ENCODE measurements at places on chromosomes 12 and 14.

GRCh38 chr14:66613344-66613743 is 105.4 kb downstream of the GPHN start:
- DNase-seq: no peak

DNA sequence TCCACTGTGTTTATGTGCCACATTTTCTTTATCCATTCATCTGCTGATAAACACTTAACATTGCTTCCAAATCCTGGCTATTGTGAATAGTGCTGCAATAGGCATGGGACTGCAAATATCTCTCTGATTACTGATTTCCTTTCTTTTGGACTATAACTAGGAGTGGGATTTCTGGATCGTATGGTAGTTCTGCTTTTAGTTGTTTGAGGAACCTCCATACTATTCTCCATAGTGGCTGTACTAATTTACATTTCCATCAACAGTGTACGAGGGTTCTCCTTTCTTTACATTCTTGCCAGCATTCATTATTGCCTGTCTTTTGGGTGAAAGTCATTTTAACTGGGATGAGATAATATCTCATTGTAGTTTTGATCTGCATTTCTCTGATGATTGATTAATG is 47.6 kb downstream of the TAOK3 start:
- no peak for DNase-seq

DNA sequence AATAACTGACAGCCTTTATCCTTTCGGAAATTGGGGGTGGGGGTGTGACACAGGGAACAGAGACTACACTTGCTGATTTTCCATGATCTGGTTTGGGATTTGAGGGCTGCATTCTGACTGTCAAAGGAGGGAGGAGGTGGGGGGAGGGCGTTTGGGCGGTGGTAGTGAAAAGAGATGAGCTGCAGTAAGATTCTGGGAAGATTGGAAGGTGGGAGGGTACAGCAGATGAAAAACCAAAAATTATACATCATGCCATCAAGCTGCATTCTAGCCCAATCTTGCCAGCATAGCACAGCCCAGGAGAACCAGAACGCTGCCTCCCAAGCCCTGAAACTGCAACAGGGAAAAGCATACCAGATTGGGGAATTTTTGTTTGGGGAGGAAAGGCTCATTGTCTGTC is 2.4 kb downstream of the RND1 start:
- no peak for DNase-seq

- DNase-seq: no peak
These were observed 21.8 kb downstream of the FUT8 start for GRCh38 chr14:65434216-65434850.

DNA sequence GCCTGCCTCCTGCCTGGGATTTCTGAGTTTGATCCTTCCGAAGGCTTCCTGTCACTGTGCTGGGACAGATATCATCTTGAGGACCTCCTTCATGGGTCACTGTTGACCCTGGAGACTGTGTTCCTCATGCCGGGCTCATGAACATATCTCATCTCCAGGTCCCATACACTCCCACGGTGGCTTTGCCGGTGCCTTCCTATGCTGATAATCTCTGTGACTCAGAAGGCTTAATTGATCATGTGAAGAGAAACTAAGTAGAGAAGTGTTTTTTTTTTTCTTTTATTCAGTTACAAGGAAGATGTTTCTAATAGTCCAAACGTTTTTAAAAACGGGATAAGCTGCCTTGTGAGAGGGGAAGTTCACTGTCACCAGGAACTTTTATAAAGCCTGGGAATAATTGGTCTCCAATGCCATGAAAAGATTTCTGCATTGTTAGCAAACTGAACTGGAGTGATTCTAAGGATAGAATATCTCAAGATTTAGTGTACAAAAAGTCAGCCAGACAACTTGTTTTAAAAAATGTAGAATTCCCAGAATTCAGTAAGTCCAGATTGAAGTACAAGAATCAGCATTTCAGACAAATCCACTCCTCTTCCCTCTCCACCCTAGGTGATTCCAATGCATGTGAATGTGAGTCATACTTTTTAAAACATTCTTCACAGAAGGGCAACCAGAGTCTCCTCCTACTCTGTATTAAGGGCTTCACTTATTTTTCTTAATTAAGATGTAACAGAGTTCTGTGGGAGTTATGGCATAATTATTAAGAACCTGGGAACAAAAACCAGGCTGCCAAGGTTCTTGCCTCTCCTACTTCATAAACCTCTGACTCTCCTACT is 139.8 kb upstream of the LGR5 start:
- no peak for DNase-seq

GRCh38 chr12:88052686-88053085 is 23.5 kb upstream of the C12orf50 start:
- DNase-seq: peak; percentile 42

DNA sequence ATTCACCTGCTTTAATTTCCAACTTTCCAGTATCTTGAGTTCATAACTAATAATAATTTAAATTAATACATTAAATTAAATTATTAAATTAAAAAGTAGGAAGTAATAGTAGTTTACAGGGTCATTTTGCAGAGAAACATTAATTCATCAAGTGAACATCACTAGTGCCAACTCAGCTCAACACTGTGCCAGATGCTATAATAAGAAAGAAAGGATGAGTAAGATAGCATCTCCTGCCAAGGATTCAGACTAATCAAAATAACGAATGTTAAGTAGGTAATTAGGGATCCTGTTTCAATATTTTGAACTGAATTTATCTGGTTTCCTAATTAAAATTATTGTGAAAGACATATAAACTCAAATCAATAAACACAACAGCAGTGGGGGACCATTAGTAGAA is 596.7 kb downstream of the SLC6A15 start:
- DNase-seq: peak; percentile 61

- no peak for DNase-seq
These were observed 44.3 kb downstream of the GALNT9 start for GRCh38 chr12:132284827-132285741.

DNA sequence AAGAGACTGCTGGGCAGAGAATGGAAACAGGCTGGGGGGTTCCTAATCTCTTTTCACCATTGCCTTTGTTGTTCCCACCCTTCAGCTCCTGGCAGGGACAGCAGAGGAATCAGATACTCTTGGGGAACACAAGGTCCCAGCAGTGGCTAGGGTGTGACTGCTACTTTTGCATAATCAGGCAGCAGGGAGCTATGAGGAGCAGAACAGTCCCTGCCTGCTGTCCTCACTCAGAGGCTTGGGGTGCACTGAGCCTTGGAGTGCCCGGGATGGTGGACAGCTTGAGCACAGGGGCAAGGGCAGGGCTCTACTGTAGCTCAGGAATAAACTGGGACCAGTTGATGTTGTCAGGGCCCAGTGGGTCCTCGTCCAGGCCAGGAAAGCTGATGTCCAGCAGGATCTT is 1.5 kb upstream of the TEX52 start:
- DNase-seq: no peak

GRCh38 chr14:28764257-28765160 is 2.1 kb upstream of the FOXG1 start:
- peak; percentile 73 for DNase-seq

DNA sequence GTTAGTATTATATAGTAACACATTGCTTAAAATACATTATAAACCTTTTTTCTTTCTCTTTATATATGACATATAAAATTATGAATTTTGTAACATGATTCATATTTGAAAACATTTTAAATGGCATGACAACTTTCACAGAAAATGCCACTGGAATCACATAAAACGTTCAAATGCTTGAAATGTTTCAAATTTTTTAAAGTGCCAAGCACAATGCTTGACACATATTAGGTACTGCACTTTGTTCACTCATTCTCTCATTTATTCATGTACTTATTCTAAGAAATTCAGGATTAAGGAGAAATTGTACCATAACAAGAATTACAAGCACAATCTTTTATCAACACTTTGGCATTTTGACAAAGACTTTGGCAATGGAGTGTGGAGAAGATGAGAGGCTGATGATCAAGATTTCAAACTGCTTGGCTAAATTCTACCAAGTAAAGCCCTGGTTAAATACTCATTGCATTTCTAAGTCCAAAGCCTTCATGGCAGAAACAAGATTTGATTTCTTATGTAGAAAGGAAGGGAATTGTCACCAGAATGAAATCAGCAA is 232.2 kb downstream of the C12orf50 start:
- DNase-seq: no peak

GRCh38 chr14:68981539-68981976 is 2.5 kb upstream of the ACTN1 start:
- no peak for DNase-seq

DNA sequence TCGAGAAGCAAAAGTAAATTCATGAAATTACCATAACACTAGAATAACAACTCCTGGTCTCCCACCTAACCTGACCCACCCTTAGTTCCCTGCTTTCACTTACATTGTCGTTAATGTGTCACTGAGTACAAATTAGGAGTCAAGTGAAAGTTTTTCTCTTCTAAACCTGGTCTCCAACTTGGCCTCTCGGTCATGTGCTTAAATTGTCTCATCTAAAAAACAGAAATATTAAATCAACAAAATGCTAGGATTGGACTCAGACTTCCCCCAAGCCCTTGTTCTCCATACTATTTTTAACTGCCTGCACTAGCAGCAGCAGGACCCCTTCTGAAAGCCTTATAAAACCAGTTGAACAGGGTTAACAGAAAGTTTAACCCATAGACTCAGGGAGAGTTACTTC is 1.8 kb upstream of the BTG1 start:
- no peak for DNase-seq

GRCh38 chr14:68550338-68550715 is 242.5 kb downstream of the ZFP36L1 start:
- DNase-seq: no peak

DNA sequence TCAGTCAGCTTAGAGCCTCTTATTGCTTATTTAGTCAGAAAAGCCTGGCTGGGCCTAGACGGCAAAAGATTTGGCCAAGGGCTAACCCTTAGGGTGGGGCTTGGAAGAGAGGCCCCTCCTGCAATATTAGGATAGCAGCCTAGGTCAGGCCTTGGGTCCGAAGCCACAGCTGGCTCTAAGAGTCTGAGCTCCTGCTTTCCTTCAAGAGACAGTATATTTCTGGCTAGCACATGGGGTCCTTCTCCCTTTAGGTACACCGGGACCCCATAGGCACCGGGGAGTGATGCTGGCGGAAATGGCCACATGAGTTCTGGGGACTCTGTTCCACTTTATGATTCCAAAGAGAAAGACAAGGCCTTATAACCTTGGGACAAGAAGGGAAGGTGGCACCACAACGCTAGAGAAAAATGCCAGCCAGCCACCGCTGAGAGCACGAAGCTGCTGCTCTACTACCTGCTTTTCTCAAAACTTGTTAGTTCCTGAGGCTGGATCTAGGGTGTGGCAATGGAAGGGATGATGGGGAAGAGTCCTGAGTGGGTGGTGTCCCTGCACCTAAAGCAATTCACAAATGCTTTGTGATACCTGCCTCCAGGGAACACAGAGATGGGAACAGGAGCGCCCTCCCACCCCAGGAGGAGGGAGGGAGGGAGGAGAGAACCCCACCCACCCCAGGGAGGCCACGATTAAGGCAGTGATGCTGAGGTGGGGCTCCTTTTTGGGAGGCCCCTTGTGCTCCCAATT is 3.1 kb upstream of the AVIL start:
- DNase-seq: no peak

DNA sequence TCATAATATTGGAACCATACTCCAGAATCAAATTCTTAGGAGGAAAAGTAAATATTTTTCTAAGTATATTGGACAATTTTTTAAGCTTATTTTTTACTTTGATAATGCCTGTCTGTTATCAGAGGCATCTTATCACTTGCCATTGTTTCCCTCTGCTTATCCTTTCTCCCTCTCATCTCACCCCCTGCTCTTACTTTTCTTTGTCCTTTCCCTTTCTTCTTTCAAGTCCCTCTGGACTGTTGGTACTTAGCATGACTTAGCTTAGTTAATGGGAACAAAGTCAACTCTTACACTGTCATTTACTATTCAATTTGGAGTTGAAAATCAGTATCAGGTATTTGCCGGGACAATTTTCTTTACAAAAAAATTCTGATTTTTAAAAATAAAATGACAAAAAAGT is 45.2 kb downstream of the ABCD2 start:
- no peak for DNase-seq

DNA sequence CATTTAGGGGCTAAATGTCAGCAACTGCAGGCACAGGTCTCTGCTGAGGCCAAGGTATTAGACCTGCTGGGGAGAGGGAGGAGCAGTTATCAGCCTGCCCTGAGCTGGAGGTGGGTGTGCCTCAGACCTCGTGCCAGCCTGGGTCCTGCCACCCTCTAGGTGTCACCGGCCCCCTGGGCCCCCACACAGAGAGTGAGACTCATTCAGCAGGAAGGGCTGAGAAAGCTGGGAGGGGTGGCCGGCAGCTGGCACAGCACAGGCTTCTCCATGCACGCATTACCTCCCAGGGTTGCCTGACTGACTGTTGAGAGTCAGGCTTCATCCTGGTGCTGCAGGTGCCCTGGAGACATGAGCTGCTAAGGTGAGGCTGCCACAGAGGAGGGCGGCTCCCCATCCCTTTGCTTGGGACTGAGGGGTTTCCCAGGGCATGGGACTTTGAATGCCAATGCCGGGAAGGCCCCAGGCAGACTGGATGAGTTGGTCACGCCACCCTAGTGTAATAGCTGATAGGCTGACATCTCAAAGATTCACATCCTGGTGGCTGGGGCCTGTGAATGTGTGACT is 75.3 kb upstream of the C14orf180 start:
- DNase-seq: no peak

DNA sequence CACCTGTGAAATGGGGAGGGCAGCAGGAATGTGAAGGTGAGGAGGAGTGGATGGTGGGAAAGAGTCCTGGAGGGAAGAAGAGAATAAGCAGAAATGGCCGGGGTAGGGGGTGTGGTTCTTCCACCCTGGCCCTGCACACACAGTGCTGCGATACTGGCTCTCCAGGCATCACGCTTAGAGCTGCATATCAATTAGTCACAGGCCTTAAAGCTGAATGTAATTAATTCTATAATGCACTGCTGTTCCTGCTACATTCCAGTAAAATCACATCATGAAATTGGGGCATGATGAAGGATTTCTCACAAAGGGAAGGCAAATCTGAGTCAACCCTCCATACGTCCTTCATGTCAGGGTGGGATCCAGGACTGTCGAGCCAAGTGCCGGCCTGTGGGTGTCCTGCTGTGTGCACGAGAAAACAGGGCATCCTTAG is 566.1 kb downstream of the BCL11B start:
- no peak for DNase-seq

DNA sequence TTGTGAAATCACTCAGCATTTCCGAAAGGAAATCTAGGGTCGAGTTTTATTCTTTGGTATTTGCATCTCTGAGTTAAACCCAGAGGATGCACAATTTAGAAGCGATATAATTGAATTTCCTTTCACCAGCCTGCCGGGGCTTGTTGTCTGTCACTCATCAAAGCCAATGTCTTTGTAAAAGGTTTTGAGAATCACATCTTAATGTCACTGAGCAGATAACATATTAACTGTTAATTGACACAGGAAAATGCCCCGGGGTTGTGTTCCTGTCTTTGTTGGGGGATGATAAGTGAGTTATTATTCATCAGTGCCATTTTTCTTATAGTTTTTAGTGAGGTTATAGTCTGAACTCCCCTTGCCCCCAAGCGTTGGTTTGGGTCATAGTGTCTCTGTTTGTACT is 73.4 kb downstream of the DUSP6 start:
- no peak for DNase-seq
